ENCODE measurements at places on chromosomes 13 and 19. TPM values are rescaled to one million over a fixed set of nuclear protein-coding genes. Genes with fewer than 3 reads are reported as not detected.

Gene KCTD4
- total RNA-seq, result not detected

Gene OR7C1
- not detected for total RNA-seq

Gene OLFM4
- total RNA-seq, result not detected

Gene ZFP14
- 2.4 TPM for total RNA-seq

Gene PEX11G
- total RNA-seq, result 3.4 TPM

Gene STOML3
- total RNA-seq, result not detected

Gene ZNF850
- total RNA-seq, result 10.4 TPM

Gene CGB8
- not detected for total RNA-seq

Gene BABAM1
- total RNA-seq, result 86.6 TPM

Gene LILRB5
- total RNA-seq, result not detected

Gene HCN2
- 0.81 TPM for total RNA-seq

Gene TNFRSF19
- 0.07 TPM for total RNA-seq

Gene CNN1
- total RNA-seq, result not detected

Gene TLE6
- 6.0 TPM for total RNA-seq

Gene SUGP2
- total RNA-seq, result 106 TPM

Gene IZUMO2
- total RNA-seq, result not detected

Gene HTR2A
- total RNA-seq, result not detected

Gene PCDH20
- not detected for total RNA-seq

Gene PABPC3
- total RNA-seq, result 0.60 TPM

Gene FBXO46
- total RNA-seq, result 38.4 TPM

Gene RABAC1
- 81.0 TPM for total RNA-seq

Gene ZNF724
- total RNA-seq, result 12.7 TPM

Gene ATP1A3
- total RNA-seq, result 6.2 TPM

Gene CBY2
- total RNA-seq, result not detected

Gene TJP3
- total RNA-seq, result 5.8 TPM

Gene CRB3
- total RNA-seq, result 5.0 TPM

Gene CYP4F8
- total RNA-seq, result not detected

Gene KLK15
- not detected for total RNA-seq

Gene SIGLEC5
- total RNA-seq, result not detected

Gene ZDHHC20
- 44.1 TPM for total RNA-seq

Gene CLDND2
- 14.9 TPM for total RNA-seq

Gene ZIK1
- 9.0 TPM for total RNA-seq

Gene ERCC1
- total RNA-seq, result 73.9 TPM

Gene KCNRG
- total RNA-seq, result 0.32 TPM

Gene TMEM147
- total RNA-seq, result 79.0 TPM

Gene FBXL3
- 40.3 TPM for total RNA-seq

Gene KIR2DL1
- total RNA-seq, result not detected

Gene C19orf67
- not detected for total RNA-seq

Gene FGF21
- not detected for total RNA-seq

Gene SGCG
- not detected for total RNA-seq

Gene PRPF31
- total RNA-seq, result 55.0 TPM

Gene ZNF99
- total RNA-seq, result not detected

Gene TMEM145
- total RNA-seq, result 1.6 TPM

Gene CCDC194
- total RNA-seq, result 2.2 TPM

Gene MEGF8
- total RNA-seq, result 14.0 TPM

Gene KLK2
- 0.63 TPM for total RNA-seq

Measured in activated T-cell treated with anti-CD3 and anti-CD28 coated beads, Interleukin-2, amount 50 U/mL, for 72 hours (primary cell).